A549 treated with GW870086 at 1 μM for 4 hours (cell line): ENCODE measurements at places on chromosomes 12 and 14. TPM values are rescaled to one million over a fixed set of nuclear protein-coding genes. Genes with fewer than 3 reads are reported as not detected.

PSMA3 gene
- total RNA-seq = 187 to 260 TPM (median 201 TPM) in 5 replicates

ST8SIA1 gene
- not detected in 5 replicates for total RNA-seq

ABCC9 gene
- total RNA-seq = 0.01 TPM in 1 of 5 replicates, not detected in the others

SCNN1A gene
- total RNA-seq = 12.4 to 15.8 TPM (median 13.7 TPM) in 5 replicates

SCN8A gene
- total RNA-seq = 1.2 to 1.7 TPM (median 1.5 TPM) in 5 replicates

TCL1B gene
- total RNA-seq = not detected in 5 replicates

NGB gene
- total RNA-seq = not detected in 5 replicates

GLI1 gene
- 4.9 to 8.1 TPM (median 6.6 TPM) in 5 replicates for total RNA-seq

RPS6KL1 gene
- total RNA-seq = 0.27 to 0.80 TPM (median 0.49 TPM) in 5 replicates
